ENCODE measurements at places on chromosomes 5 and 9. TPM values are rescaled to one million over a fixed set of nuclear protein-coding genes. Genes with fewer than 3 reads are reported as not detected.

TTC23L gene
- not detected for total RNA-seq

MYORG gene
- 4.8 TPM for total RNA-seq

SOWAHA gene
- total RNA-seq: not detected

TAF11L10 gene
- total RNA-seq: not detected

P4HA2 gene
- 72.2 TPM for total RNA-seq

LRRC19 gene
- total RNA-seq: not detected

MYOT gene
- total RNA-seq: 13.0 TPM
